Activated CD4-positive, CD25-positive, alpha-beta regulatory T cell treated with anti-CD3 and anti-CD28 coated beads, Interleukin-2, amount 50 U/mL, for 16 hours (primary cell): ENCODE measurements at places on chromosomes 12 and 14.

- no peak for DNase-seq
Measured at GRCh38 chr12:109822951-109823411, 10.2 kb downstream of the TRPV4 start.

DNA sequence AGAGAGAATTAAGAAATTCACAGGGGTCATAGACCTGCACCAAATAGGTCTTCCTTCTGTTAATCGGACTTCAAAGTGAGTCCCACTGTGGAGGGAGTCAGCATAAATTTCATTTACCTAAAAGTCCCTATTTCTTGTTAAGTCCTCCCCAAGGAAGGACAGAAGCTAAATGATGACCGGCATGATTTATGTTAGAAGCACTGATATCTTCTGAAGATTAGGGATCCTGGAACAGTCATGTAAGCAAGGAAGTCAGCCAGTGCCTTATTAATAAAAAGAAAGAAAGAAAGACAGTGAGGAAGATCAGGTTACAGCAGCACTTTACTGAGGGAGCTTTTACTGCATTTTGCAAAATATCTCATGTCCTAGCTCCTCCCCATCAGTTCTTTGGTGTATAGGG lies 287.5 kb downstream of the FOXG1 start:
- no peak for DNase-seq

DNA sequence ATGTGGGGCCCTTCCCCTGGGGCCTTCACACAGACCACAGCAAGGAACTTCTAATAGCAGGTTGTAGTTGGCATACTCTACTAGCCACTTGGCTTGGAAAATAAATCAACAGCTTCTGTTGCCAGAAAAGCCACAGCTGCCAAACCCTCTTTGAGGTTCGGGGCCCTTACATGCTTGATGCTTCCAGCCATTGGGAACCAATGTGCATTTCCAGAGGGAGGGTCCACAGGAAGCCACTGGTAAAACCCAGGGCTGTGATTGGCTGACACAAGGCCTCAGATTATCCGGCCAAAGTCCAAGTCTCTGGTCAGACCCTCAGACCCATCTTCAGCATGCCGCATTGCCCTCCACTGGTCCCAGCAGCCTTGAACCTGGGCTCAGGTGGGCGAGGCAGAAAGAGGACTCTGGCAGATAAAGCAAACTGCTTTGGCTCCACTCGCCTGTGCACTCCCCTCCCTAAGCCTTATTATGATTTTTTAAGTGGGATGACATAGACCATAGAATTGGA lies 214.4 kb downstream of the BCL11B start:
- no peak for DNase-seq

GRCh38 chr14:97477353-97477752 lies 680.2 kb downstream of the VRK1 start:
- DNase-seq = no peak

GRCh38 chr12:1907652-1908611 lies 10.5 kb downstream of the CACNA2D4 start:
- DNase-seq = no peak

DNA sequence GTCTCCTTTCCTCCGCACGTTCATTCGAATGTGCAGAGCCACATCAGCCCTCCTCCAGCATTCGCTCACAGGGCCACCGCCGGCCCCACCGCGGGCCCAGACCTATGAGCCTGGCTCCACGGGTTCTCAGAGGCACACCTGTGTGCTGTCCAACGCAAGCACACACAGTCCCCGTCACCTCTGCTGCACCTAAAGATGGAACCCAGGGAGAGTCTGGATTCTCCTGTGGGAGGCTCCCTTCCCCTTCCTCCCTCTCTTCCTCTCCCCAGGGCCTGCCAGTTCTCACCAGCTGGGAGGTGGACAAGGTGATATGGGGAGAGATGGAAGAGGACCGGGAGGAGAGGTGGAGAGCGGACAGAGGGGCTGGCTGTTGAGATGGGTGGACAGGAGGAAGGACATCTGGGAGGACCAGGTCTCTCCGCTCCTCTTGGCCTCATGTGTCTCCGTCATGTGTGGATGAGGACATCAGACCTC lies 4.9 kb upstream of the AQP6 start:
- no peak for DNase-seq

DNA sequence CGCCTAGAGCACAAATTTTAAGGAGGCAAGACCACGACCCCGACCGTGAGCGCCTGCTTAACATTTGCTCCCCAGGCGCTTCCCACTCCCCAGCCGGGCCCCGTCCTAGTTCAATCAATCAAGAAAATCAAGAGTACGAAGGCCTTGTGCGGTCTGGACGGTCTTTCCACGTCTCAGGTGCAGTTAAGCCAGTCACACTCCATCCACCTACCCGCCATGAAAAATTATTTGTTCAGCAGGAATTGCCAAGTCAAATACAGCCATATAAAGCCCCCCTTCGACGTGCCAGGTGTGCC lies 603 bp upstream of the LRR1 start:
- no peak for DNase-seq

DNA sequence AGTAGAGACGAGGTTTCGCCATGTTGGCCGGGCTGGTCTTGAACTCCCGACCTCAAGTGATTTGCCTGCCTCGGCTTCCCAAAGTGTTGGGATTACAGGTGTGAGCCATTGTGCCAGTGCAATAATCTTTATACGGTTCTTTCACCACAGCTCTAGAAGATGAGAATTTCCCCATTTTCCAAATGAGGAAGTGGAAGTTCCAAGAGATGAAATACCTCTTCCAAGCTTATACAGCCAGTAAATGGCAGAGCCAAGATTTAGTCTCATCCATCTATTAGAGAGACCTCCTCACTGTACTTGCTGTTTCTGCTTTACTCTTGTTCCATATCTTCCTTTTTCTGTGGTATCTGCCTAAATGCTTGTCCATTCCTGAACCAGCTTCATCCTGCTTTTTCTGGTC lies 3.1 kb upstream of the LMNTD1 start:
- DNase-seq = no peak

DNA sequence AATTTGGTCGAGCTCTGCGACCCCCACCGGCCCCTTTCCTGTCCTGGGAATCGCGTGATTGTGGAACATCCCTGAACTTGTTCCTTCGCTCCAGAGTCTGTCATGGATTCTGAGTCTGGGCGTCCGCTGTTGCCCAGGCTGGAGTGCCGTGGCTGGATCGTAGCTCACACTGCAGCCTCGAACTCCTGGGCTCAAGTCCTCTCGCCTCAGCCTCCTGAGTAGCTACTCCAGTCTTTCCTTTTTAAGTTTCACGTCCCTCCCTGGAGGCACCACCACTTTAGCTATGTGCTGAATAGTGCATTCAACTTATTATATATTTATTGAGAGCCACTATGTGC lies 698 bp downstream of the ACOT6 start:
- no peak for DNase-seq

GRCh38 chr14:88488897-88489296 lies 65.9 kb downstream of the PTPN21 start:
- DNase-seq = no peak

DNA sequence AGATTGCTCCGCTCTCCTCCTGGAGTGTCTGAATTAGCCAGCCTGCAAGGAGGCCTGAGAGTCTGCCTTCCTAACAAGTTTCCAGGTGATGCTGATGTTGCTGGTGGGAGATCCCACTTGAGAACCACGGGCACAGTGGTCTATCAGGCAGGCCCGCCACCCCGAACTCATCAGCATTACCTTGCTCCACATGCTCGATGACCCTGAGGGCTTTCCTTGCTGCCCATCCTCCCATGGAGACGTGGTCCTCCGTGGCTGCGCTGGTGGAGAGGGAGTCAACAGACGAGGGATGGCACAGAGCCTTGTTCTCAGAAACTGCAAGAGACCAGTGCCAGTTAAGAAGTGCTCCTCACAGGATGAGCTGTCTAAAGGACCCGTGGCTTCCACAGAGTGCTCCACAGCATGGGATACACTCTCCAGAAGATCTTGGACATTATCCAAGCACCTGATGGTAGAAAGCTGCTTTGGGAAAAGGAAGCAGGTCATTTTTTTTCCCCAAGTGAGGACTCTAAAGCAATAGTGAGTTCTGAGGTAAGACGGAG lies 18.3 kb downstream of the HAL start:
- DNase-seq = no peak

DNA sequence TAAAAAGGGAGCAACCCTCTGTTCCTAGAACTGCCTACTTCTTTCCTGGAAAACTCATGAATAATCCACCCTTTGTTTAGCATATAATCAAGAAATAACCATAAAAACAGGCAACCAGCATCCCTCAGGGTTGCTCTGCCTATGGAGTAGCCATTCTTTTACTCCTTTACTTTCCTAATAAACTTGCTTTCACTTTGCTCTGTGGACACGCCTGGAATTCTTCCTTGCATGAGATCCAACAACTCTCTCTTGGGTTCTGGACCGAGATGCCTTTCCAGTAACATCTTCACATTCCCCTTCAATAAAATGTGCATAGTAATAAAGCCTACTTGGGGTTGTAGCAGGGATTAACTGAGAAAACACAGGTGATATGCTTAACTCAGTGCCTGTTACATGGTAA lies 286.4 kb upstream of the AMIGO2 start:
- no peak for DNase-seq

DNA sequence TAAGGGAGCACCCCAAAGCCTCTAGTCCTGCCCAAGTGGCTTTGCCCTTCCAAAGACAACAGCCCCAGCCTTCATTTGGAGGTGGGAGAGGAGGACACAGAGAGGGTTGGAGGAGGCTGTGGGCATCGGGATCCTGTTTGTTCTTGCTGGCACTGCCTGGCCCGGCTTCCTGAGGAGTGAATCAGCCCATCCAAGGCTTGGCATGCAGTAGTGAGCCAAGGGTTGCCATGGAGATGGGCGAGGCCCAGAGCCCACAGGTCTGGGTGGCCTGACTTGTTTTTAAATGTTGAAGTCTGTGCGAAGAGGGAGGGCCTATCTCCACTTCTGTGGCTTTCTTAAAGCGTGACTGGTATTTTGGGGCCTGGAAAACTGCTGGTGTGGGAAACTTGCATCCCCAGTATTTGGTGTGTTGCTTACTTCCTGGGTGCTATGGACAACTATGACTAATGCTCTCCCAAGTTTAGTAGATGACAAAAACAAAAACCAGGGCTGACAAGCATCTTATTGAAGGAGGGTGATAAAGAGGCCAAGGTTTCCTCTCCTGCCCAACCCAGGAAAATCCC lies 15.8 kb downstream of the CD9 start:
- no peak for DNase-seq

GRCh38 chr14:58978343-58978742 lies 210.1 kb upstream of the DAAM1 start:
- DNase-seq = no peak

- DNase-seq = no peak
Measured at GRCh38 chr12:25208554-25208953, 13.5 kb downstream of the ETFRF1 start.

DNA sequence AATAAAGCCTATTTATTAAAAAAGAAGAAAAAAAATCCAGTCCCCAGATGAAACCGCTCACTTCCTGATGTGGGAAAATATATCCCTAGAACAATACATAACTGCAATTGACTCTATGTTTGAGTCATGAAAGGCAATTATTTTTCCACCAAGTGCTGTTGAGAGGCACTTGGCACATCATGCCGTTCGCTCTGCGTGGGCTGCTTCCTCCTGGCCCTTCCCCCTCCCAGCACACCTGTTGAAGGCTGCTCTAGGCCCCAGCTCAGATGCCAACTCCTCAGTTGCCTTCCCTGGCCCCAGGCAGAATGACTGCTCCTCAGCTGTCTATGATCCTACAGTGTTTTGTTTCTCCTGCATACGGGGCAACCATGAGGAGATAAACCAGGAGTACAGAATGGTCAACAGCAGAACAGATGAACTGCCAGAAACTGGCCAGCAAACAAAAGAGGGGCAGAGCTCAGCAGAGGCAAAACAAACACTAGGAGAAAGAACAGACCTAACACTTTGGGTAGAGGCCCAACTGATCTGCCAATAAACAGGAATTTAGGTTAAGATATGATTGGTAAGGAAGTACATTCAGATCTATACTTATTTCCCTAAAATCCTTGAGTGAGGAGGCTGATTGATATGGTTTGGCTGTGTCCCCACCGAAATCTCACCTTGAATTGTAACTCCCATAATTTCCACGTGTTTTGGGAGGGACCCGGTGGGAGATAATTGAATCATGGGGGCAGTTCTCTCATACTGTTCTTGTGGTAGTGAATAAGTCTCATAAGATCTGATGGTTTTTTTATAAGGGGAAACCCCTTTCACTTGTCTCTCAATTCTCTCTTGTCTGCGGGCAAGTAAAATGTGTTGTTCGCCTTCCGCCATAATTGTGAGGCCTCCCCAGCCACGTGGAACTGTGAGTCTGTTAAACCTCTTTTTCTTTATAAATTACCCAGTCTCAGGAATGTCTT lies 58.6 kb downstream of the SLC38A1 start:
- peak; percentile 35 for DNase-seq

- DNase-seq = no peak
Measured at GRCh38 chr14:67851785-67852410, 32.3 kb downstream of the RAD51B start.

- DNase-seq = no peak
Measured at GRCh38 chr12:45212064-45212463, 3.8 kb upstream of the ANO6 start.

DNA sequence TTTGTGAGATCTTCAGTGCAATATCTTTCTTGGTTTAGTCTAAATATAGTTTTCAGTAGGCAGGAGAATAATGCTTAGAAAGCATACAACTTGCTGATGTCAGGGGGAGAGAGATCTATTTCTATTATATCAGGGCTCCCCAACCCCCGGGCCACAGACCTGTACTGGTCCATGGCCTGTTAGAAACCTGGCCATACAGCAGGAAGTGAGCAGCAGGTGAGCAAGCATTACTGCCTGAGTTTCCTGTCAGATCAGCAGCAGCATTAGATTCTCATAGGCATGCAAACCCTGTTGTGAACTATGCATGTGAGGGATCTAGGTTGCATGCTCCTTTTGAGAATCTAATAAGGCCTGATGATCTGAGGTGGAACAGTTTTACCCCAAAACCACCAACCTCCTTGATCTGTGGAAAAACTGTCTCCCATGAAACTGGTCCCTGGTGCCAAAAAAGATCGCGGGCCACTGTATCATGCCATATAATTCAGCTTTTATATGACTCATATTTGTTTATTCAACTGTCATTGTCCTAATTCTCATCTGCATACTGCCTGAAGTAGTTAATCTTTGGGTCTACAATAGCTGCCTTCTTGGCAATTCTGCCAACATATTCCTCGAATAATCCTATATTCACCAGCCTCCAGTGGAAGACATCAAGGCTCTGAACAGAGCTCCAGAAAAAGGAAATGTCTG lies 163.6 kb upstream of the DYRK2 start:
- no peak for DNase-seq

GRCh38 chr12:2266666-2267620 lies 214.2 kb downstream of the CACNA1C start:
- no peak for DNase-seq

DNA sequence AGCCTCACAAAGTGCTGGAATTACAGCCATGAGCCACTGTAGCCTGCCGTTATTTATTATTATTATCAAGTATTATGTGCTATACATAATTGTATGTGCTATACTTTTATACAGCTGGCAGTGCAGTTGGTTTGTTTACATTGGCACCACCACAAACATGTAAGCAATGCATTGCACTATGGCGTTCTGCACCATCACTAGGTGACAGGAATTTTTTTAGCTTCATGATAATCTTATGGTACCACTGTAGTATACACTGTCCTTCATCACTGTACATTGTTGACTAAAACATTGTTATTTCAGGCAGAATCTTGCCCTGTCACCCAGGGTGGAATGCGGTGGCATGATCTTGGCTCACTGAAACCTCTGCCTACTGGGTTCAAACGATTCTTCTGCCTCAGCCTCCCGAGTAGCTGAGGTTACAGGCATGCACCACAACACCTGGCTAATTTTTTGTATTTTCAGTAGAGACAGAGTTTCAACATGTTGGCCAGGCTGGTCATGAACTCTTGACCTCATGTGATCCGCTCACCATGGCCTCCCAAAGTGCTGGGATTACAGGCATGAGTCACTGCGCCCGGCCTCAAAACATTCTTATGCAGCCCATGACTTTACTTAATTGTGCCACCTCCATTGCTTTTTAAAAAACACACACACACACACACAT lies 17.1 kb downstream of the MRPL42 start:
- DNase-seq = no peak
